ENCODE measurements at places on chromosomes 2 and 18.

DNA sequence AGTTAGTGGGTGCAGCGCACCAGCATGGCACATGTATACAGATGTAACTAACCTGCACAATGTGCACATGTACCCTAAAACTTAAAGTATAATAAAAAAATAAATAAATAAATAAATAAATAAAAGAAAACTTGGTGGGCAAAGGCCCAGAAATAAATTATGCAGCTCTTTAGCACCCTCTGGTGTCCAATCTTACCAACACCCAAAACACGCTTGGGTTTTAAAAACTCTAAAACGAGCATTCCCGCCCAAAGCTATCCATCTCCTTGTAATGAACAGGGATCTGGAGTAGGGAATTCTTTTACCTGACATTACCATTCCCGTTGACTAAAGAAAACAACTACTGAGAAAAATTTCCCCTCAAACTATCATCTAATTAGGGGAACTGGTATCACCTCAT lies 2005.9 kb upstream of the CELF4 start:
- no peak for DNase-seq

DNA sequence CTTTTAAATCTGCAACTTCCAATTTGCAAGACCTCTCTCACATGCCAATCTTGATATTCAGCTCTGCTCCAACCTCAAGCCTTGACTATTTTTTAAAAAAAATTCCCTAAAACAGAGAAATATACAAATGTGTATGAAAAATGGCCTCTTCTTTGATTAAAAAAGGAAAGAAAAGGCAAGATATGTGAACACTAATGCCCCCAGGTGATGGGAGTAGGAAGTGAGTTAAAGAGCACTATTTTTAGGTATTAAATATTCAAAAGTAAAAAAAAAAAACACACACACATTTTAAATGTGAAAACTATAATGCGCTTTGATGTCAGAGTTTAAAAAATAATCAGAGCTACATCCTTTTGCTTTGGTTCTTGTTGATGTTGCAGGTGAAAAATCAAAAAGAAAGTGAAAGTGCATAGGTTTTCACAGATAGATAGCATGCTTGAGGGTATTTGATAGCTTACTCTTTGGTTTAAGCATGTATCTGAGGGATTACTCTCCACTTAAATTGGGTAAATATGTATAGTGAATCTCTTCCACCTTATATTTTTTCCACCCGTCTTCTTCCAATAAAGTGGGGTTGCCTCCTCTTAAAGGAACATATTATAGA lies 406.0 kb upstream of the POU3F3 start:
- no peak for DNase-seq

DNA sequence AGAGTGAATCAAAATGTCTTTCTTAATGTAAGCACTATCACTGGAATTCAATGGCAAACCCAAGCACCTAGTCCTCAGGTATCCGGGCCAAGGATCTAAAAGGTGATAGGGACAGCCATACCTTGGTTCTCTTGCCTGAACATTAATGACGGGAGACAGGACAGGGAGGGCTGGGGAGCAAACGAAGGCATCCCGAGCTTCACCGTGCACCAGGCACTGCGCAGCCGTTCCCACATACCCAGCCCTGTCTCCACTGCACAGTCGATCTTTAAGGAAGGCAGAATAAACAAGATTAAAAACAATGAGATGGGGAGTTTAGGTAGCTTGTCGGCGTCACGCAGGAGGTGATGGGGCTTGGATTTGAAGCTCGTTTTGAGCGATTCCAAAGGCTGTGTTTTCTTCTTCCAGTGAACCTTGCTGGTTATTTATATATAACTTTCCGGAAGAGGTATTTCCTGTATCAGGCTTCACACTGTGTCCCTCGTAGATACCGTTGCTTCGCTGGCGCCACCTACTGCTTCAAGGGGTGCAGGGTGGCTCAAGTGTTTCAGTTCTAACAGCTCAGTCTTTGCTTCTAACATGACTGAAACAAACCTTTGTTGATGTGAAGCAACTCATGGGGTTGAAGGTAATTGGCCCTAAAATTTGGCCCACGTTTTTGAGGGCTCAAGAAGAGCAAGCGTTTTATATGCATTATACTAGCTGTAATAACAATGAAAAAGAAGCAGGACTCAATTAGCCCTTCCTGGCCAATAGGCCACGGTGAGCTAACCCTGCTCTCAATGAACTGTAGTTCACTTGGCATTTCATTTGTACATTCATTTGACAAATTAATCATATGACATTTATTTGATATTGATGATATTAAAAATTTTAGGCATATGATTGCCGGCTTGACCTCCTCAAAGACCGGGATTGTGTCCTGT lies 77.4 kb downstream of the DCDC2C start:
- DNase-seq, result no peak

DNA sequence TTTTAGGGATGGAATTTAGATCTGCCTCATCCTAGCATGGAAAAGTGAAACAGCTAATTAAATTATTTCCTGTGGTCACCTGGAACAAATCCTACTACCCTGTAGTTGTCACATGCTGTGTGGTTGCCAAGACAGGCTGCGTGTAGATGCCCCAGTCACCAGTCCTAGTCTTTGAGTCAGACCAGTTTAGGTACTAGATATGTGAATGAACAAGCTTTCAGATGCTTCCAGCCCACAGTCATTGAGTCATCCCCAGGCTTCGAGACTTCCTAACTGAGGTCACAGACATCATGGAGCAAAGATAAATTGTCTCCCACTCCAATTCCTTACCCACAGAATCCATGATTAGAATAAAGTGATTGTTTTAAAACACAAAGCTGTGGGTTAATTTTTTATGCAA lies 35.8 kb upstream of the GRB14 start:
- no peak for DNase-seq

DNA sequence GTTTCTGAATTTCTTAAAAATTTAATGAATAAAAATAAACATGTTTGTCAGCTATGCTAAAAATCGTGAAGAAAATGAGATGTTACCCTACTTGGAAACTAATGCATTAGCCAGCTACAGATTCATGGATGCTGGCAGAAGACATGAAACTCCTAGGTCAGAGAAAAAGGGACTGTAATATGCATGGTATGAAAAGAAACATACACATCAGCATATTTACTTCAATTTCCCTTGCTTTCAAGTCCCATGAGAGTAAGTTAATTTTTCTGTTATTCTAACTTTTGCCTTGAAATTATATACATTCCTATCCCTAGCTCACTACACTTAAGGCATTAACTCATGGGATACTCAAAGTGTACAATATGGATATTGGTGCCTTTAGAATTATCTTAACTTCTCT lies 2041.4 kb upstream of the LRRTM1 start:
- no peak for DNase-seq

DNA sequence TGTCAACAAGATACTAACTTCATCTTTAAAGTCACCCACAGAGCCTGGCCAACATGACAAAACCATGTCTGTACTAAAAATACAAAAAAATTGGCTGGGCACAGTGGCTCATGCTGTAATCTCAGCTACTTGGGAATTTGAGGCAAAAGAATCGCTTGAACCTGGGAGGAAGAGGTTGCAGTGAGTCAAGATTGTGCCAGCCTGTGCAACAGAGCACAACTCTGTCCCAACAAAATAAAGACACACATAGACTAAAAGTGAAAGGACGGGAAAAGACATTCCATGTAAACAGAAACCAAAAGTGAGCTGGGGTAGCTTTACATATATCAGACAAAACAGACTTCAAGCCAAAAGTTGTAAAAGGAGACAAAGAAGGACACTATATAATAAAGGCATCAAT lies 34.8 kb downstream of the USP34 start:
- no peak for DNase-seq

GRCh38 chr2:27932396-27932795 lies 41.9 kb downstream of the BABAM2 start:
- DNase-seq, result no peak

DNA sequence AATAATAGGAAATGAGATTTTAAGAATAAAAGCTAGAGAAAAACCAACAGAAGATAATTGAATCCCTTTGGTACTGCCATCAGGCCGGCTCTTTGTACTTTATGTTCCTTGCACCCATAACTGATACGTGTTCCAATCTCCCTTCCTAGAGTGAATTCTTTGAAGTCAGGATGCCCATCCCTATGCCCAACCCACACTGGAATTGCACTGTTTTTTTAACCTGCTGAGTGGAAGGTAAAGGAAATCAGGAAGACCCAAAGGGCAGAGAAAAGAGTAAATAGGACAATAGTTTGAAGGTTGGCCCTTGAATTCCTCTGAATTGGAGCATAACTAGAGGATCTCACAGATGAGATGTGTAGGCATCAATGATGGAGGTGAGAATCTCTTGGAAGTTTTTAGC lies 4.4 kb upstream of the ATG16L1 start:
- DNase-seq, result no peak

Measured in esophagus squamous epithelium (tissue), 5 donors.